HFF-Myc (cell line): ENCODE measurements at places on chromosomes 1 and 21.

DNA sequence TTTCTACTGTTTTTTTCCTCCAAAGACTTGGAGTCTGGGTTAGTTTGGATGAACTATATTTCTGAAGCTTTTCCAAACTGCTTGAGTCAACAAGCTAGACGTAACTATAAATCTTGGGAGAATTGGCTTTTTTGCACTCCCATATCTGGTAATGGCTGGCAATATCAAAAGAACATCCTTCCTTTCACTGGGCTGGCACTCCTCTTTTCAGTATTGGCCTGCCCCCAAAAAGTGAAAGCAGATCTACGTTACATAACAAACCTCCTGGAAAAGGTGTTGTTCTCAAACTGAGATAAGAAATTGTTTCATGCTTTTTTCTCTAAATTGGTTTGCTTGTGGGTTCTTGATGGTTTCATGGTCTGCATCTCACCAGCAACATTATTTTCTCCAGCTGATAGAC is 499.3 kb downstream of the NEGR1 start:
- no peak for DNase-seq

DNA sequence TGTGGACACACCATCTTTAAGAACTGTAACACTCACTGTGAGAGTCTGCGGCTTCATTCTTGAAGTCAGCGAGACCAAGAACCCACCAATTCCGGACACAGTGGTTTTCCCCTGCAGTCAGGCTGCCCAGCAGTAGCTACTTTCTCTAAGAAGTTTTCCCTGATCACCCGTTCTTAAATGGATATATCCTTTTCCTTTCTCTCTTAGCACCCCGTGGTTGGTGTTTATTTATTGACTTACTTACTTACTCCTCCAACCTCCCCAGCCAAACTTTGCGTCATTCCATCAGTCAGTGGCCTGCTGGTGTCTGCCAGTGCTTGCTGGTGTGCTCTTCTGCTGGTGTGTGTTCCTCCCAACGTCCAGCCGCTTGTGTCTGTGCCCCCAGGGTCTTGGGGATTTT is 264.8 kb downstream of the GPR52 start:
- no peak for DNase-seq

DNA sequence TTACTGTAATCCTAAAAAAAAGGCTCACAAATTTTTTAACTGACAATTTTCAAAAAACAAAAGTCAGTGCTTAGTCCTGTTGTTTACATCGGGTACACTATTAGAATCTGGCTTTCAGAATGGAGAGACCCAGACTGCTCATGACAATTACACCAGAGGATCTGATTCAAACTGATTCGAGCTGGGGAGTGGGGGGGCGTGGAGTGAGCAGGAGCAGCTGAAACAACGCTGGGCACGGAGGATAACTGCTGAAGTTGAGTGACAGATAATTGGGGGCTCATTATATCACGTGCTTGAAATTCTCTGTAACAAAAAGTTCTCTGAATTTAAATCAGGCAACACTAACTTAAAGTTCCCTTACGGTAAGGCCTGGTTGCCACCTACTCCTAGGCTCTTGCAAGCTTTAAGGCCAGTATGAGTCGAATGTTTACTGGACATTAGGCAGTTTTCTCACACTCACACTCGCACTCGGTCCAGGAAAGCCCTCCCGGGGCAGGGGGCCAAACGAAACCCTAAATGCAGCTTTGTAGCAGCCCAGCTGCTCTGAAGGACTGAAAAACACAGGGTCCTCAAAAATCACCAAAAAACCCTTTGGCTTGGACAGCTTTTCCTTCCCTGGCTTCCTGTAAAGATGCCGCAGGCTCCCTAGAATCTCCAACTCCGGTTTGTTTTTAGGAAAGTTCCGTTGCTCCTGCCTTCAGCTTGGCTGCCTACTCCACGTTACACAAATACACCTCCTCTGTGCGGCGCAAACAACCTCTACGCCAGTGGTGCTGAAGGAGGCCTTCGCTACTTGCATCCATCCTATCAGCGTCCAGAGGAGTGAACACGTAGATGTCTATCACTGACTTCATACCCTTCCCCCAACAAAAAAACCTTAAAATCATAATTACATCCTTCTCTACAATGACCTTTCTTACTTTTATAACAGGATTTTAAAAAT is 42.9 kb downstream of the CAPZB start:
- no peak for DNase-seq

GRCh38 chr21:34878501-34878900 is 170.6 kb downstream of the RUNX1 start:
- no peak for DNase-seq

DNA sequence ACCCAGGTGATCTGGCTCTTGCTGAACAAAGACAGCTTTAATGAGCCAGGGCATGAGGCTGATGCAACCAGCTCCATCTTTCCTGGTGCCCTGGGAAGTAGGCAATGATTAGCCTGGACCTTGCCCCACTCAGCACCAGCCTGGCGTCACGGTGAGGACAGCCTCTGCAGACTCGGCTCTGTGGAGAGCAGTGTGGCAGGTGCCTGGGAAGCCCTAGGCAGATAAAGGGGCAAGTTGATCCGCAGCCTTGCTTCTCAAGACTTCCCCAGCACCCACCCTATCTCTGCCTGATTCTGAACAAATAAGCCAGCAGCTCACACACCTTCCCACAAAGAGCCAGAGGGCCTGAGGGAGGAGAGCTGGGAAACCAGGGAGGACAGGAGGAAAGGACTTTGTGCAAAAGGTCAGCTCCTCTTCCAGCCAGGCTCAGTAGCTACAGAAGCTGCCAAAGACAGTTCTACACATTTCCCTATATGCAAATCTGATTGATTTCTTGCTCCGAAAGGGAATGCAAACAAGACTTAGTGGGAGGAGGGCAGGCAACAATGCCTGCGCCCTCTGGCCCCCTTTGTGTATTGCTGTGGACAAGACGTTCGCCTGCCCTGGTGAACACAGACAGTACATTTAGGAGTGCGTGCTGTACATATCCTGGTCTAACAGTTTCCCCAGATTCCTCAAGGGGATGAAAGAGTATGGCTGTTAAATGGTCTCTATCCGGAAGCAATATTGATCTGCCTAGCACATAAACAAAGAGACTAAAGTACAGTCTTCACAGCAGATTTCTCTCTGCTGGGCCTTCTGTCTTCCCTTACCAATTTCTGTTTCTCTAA is 63.8 kb downstream of the BCAR3 start:
- no peak for DNase-seq

- no peak for DNase-seq
Observed at GRCh38 chr1:23184212-23184934, 15.7 kb upstream of the LUZP1 start.

- DNase-seq, result no peak
Observed at GRCh38 chr1:172324086-172324485, 96.4 kb upstream of the C1orf105 start.

DNA sequence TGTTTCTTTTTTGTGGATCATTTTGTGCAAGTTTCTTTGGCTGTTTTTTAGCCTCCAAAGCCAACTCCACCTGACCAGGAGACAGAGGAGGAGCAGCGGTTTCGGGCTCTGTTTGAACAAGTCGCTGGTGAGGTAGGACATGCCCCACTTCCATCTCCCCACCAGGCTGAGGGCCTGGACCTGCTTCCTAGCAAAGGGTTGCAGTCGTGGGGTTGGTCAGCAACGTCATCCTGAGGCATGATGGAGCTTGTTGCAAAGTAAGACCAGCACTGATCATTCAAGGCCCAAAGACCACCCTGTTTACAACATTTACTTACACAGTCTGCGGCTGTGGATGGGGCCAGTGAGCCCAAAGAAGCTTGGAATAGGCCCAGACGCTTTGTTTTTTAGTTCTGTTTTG is 40.3 kb downstream of the CAPN9 start:
- no peak for DNase-seq

- no peak for DNase-seq
Observed at GRCh38 chr1:39850606-39851216, 32.6 kb downstream of the TRIT1 start.

DNA sequence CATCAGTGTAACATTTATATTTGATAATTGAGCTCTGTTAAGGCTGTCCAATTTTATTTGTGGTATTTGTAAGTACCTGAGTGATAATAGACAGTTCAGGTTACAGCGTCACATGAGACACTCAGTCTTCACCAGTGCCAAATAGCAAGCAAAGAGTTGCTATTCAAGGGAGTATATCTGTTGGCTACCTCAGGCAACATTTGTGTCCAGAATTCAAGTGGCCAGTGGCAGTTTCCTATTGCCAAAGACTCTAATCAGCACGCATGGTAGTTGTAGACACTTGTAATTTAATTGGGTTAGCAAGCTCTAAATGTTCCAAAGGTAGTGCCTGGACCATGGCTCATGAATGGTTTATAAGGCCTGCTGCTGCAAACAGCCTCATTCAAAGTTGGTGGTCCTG is 1524.3 kb upstream of the B3GALT2 start:
- no peak for DNase-seq
